Stimulated activated CD8-positive, alpha-beta memory T cell treated with anti-CD3 and anti-CD28 coated beads, Interleukin-2, amount 100 ng/mL, for 1 hour (primary cell): ENCODE measurements at places on chromosomes 3 and 15.

GRCh38 chr15:48400086-48400485, 68.9 kb downstream of the DUT start:
- no peak for DNase-seq

- no peak for DNase-seq
Observed at GRCh38 chr3:62159709-62160092, 213.6 kb downstream of the FEZF2 start.

- DNase-seq = no peak
Observed at GRCh38 chr15:36136049-36136448, 443.4 kb upstream of the CDIN1 start.

DNA sequence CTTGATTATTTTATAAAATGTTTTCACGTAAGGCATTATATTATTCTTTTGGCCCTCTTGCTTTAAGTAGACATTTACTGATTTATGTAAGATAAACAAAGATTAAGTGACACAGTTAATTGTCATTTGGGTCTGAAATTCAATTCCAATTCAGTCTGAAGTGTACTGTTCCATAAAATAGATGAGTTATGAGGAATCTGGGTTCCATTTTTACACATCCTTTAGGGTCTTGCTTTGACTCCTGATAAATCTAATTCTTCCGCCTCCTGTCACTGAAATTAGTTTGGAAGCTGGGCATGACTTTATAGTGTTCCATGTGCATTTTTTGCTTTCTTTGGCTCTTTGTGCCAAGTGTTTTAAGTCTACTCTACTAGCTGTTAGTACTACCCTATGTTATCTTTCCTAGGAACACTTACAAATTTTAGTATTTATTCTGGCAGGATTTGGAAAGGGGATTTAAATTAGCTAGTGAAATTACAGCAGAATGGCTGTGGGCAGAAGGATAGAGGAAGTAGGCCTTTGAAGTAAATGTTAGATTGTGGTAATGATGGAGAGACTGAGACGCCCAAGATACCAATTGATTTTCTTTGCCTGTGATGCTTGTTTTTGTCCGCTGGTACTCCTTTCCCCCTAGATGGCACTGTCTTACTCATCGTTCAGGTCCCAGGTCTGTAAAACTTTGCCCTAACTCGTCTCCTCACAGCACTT, 14.3 kb downstream of the ARL8B start:
- no peak for DNase-seq
